Right hindlimb (tissue), 1 donor: ENCODE measurements at places on chromosomes 1 and 21.

DNA sequence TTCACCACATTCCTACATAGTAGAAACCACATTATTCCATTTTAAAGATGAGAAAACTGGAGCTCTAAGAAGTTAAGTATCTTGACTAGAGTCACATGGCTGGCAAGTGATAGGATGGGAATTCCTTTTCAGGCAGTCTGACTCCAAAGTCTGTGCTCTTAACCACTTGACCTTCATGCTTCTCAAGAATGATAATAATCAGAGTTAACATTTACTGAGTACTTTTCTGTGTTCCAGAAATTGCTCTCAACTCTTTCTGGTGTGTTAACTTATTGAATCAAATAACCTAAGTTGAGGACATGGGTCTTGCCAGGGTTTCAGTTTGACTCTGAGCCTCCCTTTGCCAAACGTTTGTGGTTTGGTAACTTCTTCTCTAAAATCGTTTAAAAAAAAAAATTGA is 169.4 kb downstream of the RASAL2 start:
- DNase-seq: no peak

DNA sequence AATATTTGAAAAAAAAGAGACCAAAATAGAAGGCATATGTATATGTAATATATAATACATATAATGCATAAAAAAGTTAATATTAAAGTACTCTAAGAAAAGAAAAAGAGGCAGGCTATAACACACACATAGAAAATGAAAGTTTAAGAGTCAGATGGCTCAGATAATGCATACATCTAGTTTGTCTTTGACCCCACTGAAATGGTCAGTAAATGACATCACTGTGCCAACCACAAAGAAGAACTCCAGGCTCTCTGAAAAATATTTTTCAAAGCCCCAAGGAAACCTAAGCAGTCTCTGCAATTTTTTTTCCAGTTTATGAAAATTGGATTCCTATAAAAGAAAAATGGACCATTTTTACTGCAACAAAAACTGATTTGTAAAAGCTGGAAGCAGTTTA is 55.4 kb upstream of the SCYL3 start:
- no peak for DNase-seq

- no peak for DNase-seq
These were observed 151.7 kb upstream of the ZNF648 start for GRCh38 chr1:182213163-182213562.

GRCh38 chr1:152479792-152480595 is 30.6 kb upstream of the LCE5A start:
- no peak for DNase-seq
